ENCODE measurements at places on chromosomes 2 and 18.

- DNase-seq, result no peak
These were observed 66.4 kb downstream of the UBE2E3 start for GRCh38 chr2:181046833-181047232.

DNA sequence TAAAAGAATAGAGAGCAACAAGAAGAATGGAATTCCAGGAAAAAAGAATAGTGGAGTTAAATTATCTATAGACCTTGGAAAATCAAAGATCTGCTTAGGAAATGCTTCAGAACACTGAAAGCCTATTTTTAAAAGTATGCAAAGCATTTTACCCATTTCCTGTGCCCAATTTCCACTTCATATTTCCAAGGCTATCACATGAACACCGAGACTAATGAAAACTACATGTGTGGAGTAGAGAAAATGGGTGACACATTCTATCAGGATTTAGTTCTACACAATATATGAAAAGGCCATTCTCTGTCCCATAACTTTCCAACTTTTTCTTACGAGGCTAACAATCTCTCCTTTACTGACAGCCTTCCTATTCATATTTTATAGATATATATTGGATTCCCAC is 279.4 kb downstream of the CCDC178 start:
- no peak for DNase-seq

GRCh38 chr2:120802158-120802557 is 66.5 kb downstream of the GLI2 start:
- no peak for DNase-seq

- DNase-seq, result no peak
These were observed 1424.9 kb upstream of the NXPH2 start for GRCh38 chr2:140205093-140205492.

DNA sequence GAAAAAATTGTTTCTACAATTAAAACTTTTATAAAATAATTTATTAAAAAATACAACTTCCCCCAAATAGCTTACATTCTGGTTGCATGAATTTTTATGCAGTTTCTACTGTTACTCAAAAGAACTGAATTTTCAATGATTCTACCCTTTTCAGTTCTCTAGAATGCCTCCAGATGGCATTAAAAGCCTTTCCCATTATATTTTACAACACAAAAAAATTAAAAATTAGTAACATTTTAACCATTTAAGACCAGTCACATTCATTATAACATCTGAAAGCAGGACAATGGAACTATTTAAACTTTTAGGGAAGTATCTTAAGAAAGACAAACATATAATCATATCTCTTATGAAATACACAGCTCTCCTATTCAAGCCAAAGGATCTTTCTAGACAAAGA is 236.0 kb upstream of the REV1 start:
- DNase-seq, result no peak

- no peak for DNase-seq
These were observed 111.6 kb upstream of the GCFC2 start for GRCh38 chr2:75822336-75822735.

DNA sequence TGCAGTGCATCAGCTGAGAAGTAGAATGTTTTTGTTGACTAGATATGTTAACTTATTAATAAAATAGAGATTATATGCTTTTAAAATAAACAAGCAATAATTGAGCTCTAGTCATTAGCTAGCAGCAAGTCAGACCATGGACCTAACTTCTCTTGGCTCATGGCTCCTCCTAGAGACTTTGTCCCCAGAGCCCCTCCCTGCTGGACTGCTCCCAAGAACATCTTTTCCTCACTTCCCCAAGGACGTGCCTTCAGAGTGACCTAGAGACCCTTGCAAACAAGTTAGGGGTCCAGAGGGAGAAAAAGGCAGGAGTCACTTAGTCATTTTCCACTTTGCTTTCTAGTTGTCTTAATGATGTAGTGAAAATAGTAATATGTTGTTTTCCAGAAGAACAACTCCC is 312.5 kb upstream of the NRP2 start:
- no peak for DNase-seq

GRCh38 chr2:126766295-126766968 is 110.5 kb downstream of the GYPC start:
- DNase-seq, result no peak

DNA sequence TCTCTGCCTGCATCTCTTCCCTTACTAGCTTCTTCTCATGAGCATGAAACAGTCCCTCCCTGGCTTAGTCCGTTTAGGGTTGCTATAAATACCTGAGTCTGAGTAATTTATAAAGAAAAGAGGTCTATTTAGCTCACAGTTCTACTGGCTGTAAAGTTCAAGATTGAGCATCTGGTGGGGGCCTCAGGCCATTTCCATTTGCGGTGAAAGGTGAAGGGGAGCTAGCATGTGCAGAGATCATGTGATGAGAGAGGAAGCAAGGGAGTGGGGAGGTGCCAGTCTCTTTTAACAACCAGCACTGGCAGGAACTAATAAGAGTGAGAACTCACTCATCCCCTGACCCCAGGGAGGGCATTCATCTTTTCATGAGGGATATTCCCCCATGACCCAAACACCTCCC is 26.8 kb downstream of the RHBDD1 start:
- DNase-seq, result no peak

- DNase-seq, result peak; percentile 53
These were observed 536 bp downstream of the VPS54 start for GRCh38 chr2:64018701-64019082.

GRCh38 chr18:13392899-13393298 is 174.3 kb downstream of the LDLRAD4 start:
- no peak for DNase-seq

DNA sequence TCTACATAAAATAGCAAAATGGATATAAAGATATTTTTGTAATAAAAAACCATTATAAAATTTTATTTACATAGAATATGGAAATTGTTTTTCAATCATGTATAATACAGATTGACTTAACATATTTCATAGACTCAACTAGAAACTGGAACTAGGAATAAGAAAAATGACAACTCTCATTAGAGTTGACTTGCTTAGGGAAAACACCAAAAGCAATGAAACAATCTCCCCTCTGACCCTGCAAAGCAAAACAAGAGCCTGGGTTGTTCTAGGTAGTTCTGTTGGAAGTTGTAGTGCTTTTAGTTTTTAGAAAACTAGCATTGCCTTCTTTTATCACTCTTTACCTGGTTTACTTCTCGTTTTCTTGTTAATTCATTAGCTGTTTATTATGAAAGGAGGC is 32.2 kb upstream of the MTIF2 start:
- DNase-seq, result no peak

DNA sequence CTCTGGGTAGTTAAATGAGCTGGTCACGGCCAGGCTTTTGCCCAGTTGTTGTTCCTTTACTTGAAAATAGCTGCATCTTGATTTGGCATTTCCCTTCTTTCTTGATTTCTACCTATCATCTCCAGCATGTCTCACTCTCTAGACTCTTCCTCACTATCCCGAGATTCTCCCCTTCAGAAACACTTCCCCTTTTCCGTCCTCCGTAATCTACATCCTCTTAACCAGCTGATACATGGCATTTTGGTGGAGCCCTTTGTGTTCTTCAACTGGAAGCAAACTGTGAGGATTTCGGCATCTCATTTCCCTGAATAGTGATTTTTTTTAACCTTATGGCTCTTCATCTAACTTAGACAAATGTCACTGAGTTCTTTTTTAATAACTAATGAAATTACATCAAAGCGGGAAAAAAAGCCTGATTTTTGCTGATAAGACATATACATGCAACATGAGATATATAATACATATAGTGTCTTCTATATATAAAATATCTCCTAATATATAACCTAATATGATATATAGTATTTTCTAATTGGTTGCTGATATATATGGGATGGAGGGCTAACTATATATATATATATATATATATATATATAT is 220.2 kb upstream of the RASGRP3 start:
- no peak for DNase-seq

GRCh38 chr2:129793431-129793902 is 186.0 kb upstream of the RAB6C start:
- peak; percentile 7 for DNase-seq

GRCh38 chr2:43759195-43759594 is 14.6 kb upstream of the DYNC2LI1 start:
- no peak for DNase-seq

GRCh38 chr2:9897846-9898245 is 53.6 kb upstream of the GRHL1 start:
- DNase-seq, result no peak

DNA sequence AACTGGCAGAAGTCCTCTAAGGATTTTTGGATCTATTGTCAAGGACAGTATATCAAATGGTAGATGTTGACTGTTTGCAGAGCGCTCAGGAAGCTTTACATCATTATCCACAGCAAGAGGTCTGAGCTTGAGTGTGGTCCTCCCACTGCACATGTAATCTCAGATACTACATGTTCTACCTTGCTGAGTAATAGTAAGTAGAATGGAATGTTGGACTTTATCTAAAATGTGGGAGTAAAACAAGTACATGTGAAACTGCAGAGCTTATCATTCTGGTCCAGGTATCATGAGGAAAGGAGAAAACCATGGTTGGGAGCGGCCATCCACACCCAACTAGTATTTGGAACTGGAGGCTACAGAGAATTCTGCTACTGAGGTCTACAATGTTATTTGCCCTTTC is 19.3 kb upstream of the CD28 start:
- no peak for DNase-seq

GRCh38 chr18:11996190-11996754 is 15.0 kb downstream of the IMPA2 start:
- DNase-seq, result no peak

- DNase-seq, result peak; percentile 12
These were observed 59.5 kb downstream of the R3HDM1 start for GRCh38 chr2:135590619-135591260.

DNA sequence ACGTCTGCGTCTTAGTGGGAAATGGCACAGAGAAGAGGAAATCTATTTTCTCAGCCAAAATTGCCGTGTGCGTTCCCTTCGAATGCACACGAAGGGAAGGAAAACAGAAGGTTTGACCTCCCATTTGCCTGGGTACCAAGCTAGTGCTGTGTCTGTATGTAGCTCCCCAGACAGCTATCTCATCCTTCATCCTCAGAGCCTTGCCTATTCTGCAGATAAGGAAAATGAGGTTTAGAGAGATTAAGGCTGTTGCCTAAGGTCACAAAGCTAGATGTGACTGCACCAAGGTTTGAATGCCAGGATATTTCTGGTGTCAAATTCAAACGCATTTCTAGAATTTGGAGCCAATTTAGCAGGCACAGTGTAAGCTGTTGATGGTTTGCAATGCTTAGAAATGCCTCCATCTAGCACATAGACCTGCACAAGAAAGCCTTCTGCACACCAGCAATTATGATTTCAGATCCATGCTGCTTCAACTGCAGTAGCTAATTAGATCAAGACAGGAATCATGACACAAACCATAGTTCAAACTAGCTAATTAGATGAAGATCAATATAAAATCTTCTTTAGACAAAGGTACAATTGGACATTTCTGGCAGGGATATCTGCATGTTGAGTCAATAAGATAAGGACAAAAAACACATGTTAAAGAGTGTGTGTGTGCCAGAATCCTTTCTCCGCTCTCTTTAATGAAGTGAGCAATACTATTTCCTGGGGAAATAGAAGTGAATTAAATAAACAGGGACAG is 115.1 kb downstream of the CMPK2 start:
- no peak for DNase-seq

All from NCI-H345 (cell line).